CD4-positive, alpha-beta T cell treated with Interleukin-4 for 4 hours (primary cell): ENCODE measurements at places on chromosomes 2 and 18.

DNA sequence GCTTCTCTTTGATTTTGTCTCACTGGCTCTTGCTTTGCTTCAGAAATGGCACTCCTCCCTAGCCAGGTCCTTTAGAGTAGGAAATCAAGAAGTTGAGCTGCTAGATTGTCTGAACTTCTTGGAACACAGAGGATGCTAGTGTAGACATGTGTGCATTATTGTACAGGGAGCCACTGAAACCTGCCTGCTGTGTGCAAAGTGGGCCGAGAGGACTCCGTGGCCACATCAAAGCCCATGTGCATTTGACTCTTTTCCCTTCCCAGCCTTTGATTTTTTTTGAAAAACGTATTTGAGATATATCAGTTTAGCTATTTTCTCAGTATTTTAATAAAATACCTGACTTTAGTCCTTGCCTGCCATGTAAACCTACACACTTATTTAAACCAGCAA lies 83.1 kb downstream of the TMEM247 start:
- no peak for DNase-seq

- DNase-seq: no peak
Observed at GRCh38 chr2:203574824-203575223, 39.7 kb upstream of the RAPH1 start.

- DNase-seq: no peak
Observed at GRCh38 chr2:37366773-37367172, 22.3 kb downstream of the QPCT start.

DNA sequence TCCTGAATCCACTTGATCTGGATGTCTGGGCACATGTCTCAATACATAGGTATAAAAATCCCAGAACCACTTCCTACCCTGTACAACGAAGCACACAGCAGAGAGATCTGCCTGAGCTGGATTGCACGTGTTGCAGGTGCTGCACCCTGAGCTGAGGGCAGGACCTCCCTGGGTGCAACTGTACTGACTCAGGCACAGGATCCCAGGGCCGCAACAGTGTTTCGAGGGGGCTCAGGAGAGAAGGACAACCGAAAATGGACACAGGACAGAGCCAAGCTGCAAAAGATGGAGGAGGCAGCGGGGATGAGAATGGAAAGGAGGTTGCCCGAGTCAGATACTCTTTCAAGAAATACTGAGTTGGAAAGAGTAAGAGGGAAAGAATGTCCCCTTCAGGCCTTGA lies 354.1 kb downstream of the EIPR1 start:
- no peak for DNase-seq

GRCh38 chr2:164967361-164967760 lies 12.0 kb upstream of the SLC38A11 start:
- no peak for DNase-seq

- no peak for DNase-seq
Observed at GRCh38 chr2:36371928-36372391, 16.4 kb downstream of the CRIM1 start.

GRCh38 chr2:23498943-23499342 lies 114.0 kb downstream of the KLHL29 start:
- DNase-seq: no peak

GRCh38 chr2:121063471-121063870 lies 221.5 kb downstream of the TFCP2L1 start:
- no peak for DNase-seq

GRCh38 chr2:15730545-15731212 lies 139.0 kb downstream of the DDX1 start:
- no peak for DNase-seq

DNA sequence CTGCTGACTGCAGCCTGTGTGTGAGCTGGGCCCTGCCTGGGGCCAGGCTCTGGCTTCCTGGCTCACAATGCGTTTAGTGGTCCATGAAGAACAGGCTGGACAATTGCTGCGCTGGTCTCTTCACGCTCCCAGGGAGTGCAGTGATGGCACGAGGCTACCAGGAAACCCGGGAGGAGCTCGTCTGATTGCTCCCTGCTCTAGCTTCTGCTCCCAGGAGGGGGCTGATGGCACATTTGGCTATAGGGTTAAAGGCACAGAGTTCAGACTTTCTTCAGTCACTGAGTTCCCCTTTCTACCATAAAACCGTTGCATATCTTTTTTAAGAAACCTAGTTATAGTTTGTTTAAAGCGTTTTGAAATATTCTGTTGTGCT lies 60.1 kb downstream of the KCNF1 start:
- DNase-seq: no peak

- no peak for DNase-seq
Observed at GRCh38 chr2:204635478-204635877, 90.2 kb downstream of the PARD3B start.
